Astrocyte (in vitro differentiated cells and primary cell): ENCODE measurements at places on chromosomes 1 and 21. TPM values are rescaled to one million over a fixed set of nuclear protein-coding genes. Genes with fewer than 3 reads are reported as not detected.
A peak's percentile ranks its signal among the peaks of the same experiment; 100 is the strongest.

The PCBP3 gene
- total RNA-seq = 1.8 and 2.5 TPM in 2 replicates

DNA sequence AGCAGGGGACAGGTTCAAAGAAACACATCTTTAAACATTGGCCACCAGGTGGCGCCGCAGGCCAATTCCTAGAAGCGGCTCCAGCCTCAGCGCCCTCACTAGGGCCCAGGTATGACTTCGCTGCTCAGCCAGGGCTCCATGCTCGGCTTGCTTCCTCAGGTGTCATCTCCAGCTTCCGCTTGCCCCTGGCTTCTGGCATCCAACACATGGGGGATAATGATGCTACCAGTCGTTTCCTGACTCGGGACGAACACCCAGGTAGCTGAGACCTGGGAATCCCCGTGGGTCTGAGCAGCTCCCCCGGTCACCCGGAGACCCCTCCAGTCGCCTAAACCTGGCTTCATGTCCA lies 8.5 kb upstream of the MEX3A start:
- peaks cover 3% of the 10 kb centered on the region for H3K36me3 ChIP-seq
- no peak for DNase-seq
- no peak overlapping the region for H3K27ac ChIP-seq

- no peak for DNase-seq
- H3K36me3 ChIP-seq = no peaks in the 10 kb centered on the region
- no peaks in the 10 kb centered on the region for H3K27me3 ChIP-seq
- H3K4me3 ChIP-seq = peak overlapping the region; percentile 97
- H3K4me1 ChIP-seq = peaks cover 65% of the 10 kb centered on the region
- peak overlapping the region; percentile 97 for H3K27ac ChIP-seq
Measured at GRCh38 chr1:23558140-23558871, 995 bp downstream of the ID3 start.

GRCh38 chr1:38783640-38784229 lies 75.8 kb downstream of the RRAGC start:
- no peak overlapping the region for H3K27ac ChIP-seq
- peaks cover 5% of the 10 kb centered on the region for H3K4me1 ChIP-seq
- H3K36me3 ChIP-seq = no peaks in the 10 kb centered on the region
- H3K4me3 ChIP-seq = no peak overlapping the region

- no peak overlapping the region for H3K4me3 ChIP-seq
- H3K36me3 ChIP-seq = no peaks in the 10 kb centered on the region
- no peak for DNase-seq
- no peaks in the 10 kb centered on the region for H3K4me1 ChIP-seq
Measured at GRCh38 chr1:189708674-189709073, 769.0 kb downstream of the BRINP3 start.
